ENCODE measurements at places on chromosomes 3 and 15.

DNA sequence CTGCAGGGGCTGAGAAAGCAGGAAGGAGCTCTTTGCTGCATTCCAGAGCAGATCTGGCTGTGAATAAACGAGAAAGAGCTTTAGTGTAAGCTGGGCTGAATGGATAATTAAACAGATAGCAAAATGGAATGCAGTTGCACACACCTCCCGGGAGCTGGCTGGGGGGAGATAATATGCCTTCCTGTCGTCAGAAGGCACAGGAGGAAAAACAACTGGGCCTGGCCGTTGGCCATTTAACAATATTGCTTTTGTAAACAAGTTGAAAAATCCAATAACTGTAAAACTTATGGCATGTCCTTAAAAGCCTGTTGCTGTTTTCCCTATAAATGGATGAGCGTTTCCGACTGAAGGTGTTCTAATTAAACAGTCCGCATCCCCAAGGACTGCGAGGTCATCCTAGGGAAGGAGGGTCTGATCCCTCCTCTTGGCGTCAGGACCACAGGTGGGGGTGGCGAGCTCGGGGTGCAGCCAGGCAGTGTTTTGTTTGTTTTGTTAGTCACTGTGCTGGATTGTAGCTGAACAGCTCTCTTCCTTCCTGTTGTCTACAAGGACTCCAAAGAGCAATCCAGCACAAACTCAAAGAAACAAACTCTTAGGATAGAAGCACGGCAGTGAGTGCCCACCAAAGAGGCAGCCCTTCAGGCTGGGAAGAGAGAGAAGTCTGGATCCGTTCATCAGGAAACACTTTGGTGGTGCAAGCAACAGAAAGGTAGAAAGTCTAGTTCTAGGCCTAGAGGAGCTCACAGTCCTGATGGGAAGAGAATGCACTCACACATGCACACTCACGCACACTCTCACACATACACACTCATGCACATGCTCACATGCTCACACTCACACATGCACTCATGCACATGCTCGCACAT, 133.4 kb upstream of the SMAD3 start:
- DNase-seq = no peak

- no peak for DNase-seq
These were observed 126.4 kb downstream of the SHQ1 start for GRCh38 chr3:72721683-72722381.

DNA sequence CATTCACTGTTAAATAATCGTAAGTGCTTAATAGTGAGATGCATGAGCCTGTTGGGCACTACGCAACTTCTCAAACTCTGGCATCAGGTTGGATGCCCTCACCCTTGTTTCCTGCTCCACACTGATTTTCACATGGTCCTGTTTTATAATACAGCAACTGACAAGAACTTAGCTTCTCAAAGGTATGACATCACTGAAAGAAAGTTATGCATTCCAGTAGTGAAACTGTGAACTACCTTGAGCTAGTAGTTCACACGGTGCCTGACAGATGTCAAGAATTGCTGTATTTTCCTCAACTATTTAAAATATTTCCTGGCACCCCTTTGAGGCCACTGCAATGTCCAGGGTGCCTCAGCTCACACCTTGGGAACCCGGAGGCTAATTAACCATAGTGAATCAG, 327.5 kb downstream of the RORA start:
- no peak for DNase-seq

GRCh38 chr3:194736896-194737600, 51.4 kb downstream of the FAM43A start:
- DNase-seq = no peak

DNA sequence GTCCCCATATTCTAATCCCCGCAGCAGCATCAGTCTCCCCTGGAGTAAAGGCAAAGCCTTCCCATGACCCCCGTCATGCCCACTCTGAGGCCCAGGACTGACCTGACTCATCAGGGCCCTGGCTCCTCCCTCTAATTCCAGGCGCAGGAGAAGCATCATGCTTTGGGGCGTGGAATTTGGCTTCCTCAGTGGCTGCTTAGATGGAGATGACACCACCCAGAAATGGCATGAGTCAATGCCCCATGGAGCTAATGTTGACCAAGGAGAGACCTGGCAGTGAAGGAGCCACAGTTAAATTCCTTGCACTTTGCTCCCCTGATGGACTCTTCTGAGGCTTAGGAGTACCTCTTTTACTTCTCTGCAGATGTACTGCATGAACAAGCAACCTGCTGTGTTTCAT, 204.2 kb upstream of the PROK2 start:
- DNase-seq = no peak

DNA sequence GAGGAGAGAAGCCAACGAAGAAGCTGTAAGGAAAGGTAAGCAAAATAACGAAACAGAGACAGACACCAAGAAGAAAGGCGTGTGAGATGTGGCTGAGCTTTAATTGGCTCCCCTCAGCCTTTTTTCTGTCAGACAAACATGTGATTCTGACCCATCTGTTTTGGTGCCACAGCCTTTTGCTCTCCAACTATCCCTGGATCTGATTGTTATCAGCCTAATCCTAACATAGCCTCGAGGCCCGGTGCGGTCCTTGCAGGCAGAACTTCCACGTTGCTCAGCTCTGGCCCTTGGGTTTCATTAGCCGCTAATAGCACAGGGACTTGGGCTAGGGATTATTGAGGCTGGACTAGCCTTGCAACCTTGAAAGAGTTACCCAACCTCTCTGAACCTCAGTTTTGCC, 57.9 kb upstream of the CACNA2D3 start:
- no peak for DNase-seq

- DNase-seq = no peak
These were observed 666.7 kb upstream of the CADM2 start for GRCh38 chr3:84292128-84292527.

- DNase-seq = no peak
These were observed 116.7 kb downstream of the CADPS start for GRCh38 chr3:62758296-62759066.

- no peak for DNase-seq
These were observed 44.5 kb upstream of the CCDC80 start for GRCh38 chr3:112685420-112685819.

GRCh38 chr3:62601238-62602070, 228.1 kb upstream of the FEZF2 start:
- no peak for DNase-seq

- DNase-seq = no peak
These were observed 315.0 kb downstream of the OCA2 start for GRCh38 chr15:27784107-27784506.

- DNase-seq = no peak
These were observed 253.1 kb downstream of the RBMS3 start for GRCh38 chr3:29534006-29534405.

GRCh38 chr3:84039099-84039498, 919.7 kb upstream of the CADM2 start:
- DNase-seq = no peak

DNA sequence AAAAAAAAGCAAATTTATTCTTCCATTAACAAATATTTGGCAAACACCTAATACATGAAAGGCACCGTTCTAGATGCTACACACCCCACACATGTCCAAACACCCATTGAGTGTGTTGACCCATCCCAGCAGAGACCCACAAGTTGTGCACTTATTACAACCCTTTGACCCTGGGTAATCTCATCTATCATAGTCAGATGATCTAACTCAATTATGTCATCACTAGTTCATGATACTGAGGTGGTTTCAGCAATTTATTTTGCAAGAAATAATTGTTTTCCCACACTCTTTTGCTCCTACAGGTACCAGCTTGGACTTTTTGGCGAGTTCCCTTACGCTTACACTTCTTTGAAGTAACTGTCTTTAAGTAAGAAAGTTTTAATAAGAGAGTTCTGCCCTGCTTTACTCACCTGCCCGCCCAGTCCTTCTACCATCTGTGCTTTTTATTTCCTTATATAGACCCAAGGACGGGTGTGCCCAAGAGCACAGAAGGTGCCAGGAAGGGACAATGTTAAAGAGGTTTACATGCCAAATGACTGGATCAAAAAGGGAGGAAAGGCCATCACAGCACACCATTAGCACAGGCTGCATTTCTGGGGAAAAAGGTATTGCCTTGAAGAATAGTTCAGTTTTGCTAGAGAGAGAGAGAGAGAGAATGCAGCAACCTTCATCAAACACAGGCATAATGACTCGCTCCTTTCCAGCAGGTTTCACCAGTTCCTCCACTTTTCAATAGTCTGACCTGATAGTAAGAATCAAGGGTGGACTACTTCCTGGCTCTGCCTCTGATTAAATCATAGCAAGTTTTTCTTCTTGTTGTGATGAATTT, 54.5 kb upstream of the ATP11B start:
- no peak for DNase-seq

- DNase-seq = no peak
These were observed 592.1 kb upstream of the GBE1 start for GRCh38 chr3:82353306-82354171.

GRCh38 chr3:183050706-183051105, 48.6 kb downstream of the MCCC1 start:
- no peak for DNase-seq

DNA sequence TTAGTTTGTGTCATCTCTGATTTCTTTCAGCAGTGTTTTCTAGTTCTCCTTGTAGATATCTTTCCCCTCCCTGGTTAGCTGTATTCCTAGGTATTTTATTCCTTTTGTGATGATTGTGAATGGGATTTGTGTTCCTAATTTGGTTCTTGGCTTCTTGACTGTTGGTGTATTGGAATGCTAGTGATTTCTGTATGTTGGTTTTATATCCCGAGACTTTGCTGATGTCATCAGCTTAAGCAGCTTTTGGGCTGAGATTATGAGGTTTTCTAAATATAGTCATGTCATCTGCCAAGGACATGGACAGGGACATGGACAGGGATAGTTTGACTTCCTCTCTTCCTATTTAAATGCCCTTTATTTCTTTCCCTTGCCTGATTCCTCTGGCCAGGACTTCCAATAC, 35.8 kb downstream of the MYO9A start:
- DNase-seq = no peak

DNA sequence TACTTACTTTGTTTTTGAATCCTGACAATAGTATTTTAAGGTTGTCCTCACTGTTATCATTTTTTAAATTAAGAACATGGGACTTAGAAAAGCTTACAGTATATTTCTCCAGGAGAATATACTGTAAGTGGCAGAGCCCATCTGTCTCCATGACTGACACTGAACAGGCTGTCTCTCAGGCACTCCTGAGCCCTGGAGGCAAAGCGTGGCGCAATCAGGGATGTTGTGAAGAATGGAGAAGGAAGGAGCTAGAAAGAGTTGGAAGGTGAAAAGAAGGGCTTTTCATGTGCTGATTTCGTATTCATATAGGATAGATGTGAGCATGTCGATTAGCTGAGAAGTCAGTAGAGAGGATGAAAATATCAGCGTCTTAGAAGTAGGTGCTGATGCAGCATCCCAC, 41.5 kb downstream of the FGF12 start:
- no peak for DNase-seq

- no peak for DNase-seq
These were observed 75.8 kb upstream of the UMPS start for GRCh38 chr3:124654470-124654845.

DNA sequence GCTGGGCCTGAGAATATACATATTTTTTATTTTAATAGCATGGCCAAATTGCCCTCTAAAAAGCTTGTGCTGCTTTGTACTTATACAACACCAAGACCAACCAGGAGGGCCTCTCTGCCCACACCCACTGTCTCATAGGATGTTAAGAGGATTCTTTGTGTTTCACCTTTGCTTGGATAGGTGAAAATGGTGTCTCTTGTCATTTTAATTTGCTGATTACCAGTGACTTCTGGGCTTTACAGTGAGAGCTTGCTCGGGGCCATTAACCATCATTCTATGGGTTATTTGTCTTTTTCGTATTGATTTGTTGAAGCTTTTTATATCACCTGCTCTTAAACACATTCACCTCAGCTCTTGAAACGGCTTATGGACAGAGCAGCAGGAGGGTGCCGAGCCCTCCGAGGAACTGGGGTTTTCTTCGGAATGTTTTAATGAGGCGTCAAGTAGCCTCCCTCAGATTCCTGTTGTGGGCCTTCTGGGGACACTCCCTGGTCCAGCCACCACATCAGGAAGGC, 10.5 kb downstream of the PTH1R start:
- no peak for DNase-seq

DNA sequence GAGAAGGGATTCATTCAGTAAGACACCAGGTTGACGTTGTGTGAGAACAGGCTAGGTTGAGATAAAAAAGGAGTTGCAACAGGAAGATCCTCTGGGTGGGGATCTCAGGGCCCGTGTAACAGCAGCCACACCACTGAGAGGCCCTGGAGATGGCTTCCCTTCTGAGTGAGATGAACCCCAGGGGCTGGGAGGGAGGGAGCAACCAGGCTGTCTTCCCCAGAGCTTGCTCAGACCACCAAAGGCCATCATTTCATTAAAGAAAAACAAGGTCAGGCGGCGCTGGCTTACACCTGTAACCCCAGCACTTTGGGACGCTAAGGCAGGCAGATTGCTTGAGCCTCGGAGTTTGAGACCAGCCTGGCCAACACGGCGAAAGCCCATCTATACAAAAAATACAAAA, 187.7 kb downstream of the ATP10A start:
- DNase-seq = no peak

- no peak for DNase-seq
These were observed 1.8 kb downstream of the CLASP2 start for GRCh38 chr3:33716227-33716626.

GRCh38 chr3:37668431-37668817, 193.3 kb upstream of the CTDSPL start:
- no peak for DNase-seq

GRCh38 chr3:49277383-49277775, 347 bp upstream of the C3orf62 start:
- no peak for DNase-seq

DNA sequence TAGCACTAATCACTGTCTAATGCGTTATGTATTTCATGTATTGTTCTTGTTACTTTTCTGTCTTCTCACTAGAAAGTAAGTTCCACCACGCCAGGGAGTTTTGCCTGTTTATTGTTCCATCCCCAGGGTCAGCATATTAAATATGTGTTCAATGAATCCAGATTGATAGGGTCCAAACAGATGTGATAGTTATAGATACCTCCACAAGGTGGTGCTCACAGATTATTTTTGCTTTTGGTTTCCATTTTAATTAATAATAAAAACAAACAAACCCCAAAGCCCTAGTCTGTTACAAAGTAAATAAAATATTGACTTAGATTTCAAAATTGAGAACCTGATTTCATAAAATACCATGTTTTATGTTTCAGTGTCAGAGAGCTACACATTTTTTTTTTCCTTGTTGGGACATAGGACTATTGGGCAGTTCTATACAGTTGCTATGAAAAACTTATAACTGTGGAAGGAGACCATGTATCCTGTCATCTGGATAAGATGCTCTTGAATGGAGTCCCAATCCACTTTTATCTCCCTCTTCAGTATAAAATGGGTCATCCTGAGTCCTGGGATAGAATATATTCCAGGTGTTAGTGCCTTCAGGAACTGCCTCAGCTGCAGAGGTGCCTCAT, 12.4 kb downstream of the OTOL1 start:
- DNase-seq = no peak

- no peak for DNase-seq
These were observed 76.4 kb downstream of the CGGBP1 start for GRCh38 chr3:87982421-87982820.

DNA sequence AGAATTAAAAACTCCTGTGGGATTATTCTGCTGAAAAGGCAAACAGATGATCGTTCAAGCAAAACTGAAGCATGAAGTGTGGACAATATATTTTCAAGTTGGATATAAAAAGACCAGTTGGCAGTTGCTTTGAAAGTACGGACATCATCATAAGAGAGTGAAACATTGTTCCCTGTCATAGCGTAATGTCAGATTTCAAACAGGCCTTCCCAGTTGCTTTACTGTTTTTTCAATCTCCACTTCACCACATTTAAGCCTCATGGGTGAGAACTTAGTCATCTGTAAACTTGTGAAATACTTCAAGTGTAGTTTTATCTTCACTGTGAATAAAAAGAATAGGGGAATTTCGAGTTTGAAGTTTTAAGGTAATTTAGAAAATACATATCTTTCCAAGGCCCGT, 435.1 kb upstream of the CNTN3 start:
- DNase-seq = no peak

GRCh38 chr3:70564552-70564951, 252.1 kb upstream of the MDFIC2 start:
- DNase-seq = no peak

Data from posterior cingulate gyrus (tissue), 11 donors.